GDM1 (cell line): ENCODE measurements at places on chromosomes 5 and 9.
A peak's percentile ranks its signal among the peaks of the same experiment; 100 is the strongest.

DNA sequence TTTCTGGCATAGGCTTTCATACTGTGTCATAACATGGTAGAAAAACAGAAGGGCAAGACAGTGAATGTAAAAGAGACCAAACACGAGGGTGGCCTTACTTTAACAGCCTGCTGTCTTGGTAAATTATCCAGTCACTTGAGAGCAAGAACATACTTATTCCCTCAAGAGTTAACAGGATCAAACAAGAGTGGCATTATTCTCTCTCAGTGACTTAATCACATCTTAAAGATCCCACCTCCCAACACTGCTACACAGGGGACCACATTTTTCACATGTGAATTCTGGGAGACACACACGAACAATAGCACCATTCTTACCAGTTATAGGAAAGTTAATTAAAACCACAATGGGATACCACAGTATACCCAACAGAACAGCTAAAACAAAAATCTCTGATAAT lies 898.0 kb upstream of the C9orf72 start:
- DNase-seq, result no peak

DNA sequence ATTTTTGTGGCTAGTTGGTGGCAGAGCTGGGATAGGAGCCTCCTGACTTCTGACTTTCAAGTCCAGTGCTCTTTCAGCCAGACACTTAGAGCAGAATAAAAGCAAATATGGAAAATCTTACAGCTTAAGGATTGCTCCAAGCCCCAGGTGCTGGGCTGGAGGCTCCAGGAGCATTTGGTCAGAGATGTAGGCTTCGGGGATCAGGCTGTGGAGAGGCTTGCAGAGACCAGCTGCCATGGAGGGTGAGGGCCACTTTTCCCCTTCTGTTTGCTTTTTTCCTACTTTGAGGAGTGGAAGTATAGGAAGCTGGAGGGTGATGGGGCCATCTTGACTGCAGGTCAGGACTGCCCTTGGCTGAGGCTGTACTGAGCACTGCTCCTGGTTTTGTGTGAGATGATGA lies 58.9 kb downstream of the RGS3 start:
- DNase-seq, result no peak

GRCh38 chr9:120474591-120475243 lies 105.2 kb downstream of the CDK5RAP2 start:
- no peak for DNase-seq

GRCh38 chr9:118577121-118577520 lies 792.1 kb downstream of the BRINP1 start:
- DNase-seq, result no peak

GRCh38 chr5:169954786-169955185 lies 25.5 kb downstream of the INSYN2B start:
- no peak for DNase-seq

- DNase-seq, result no peak
Measured at GRCh38 chr5:150065346-150065745, 21.0 kb downstream of the CSF1R start.

DNA sequence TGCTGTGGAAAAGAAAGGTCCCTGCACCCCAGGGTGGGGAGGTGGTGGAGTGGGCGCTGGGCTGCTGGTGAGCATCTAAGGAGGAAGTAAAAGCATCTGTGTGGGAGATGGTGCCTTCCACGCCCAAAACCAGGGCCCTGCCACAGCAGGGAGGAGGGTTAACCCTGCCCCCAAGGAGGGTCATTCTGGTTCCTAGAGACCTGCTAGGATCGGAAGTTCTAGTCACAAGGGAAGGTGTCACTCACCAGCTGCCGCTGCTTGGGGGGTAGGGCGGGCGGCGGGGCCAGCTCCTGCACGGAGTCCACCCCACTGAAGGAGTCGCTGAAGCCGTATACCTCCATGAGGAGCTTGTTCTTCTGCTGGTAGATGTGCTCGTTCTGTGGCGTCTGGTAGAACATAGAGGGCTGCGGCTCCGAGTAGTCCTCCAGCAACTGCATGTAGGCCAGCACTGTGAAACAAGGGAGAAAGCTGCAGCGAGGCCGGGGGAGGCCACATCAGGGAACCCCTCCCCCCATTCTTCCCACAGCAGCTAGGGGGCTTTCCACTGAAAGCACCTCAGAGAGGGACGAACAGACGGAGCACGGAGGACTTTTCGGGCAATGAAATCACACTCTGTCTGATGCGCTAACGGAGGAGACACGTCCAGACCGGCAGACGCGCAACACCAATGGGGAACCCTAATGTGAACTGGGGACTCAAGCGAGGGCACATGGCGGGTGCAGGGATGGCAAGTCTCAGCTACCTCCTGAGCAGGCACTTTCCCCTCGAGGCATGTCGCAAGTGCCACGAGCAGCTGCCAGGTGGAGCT lies 76.4 kb downstream of the PRRT1B start:
- DNase-seq, result no peak

DNA sequence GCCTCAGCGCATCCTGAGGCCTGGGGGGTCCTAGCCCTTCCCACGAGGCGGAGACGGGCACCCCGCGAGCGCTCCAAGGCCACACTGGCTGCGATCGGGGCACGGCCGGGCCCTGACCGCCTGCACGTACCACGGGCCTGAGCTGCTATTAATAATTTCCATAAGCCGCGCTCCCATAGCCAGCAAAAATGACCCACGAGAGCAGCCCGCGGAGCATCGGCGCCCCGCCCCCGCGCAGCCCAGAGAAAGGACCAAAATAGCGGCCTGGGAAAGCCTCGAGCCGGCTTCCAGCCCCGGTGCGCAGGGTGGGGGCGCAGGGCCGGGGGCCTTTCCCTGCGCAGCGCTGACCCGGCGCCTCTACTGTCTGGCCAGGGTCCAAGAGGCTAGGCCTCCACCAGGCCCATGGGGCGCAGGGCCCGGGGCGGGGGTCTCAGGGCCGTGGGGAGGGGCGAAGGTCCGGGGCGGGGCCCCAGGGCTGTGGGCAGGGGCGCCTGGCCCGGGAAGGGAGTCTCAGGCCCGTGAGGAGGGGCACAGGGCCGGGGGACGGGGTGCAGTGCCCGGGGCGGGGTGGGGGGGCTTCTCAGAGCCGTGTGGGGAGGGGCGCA lies 54.4 kb downstream of the EXD3 start:
- no peak for DNase-seq

DNA sequence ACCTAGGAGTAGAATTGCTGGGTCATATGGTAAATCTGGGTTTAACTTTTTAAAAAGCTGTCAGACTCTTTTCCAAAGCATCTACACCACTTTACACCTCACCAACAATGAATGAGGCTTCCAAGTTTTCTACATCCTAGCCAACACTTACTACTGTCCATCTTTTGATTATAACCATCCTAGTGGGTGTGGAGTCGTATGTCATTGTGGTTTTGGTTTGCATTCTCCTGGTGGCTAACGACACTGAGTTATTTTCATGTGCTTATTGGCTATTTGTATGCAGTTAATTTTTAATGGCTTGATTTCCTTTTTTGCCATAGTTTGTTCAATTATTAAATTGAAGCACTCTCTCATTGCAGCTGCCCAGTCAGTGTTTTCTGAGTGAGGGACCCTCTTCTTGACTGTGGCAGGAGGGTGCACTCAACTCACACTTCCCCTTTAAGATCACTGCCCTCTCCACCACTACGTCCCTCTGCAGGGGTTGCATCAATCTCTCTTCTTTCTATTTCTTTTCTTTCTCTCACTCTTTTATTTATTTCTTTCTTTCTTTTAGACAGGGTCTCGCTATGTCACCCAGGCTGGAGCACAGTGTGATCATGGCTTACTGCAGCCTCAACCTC lies 182.3 kb downstream of the C9orf152 start:
- DNase-seq, result no peak

DNA sequence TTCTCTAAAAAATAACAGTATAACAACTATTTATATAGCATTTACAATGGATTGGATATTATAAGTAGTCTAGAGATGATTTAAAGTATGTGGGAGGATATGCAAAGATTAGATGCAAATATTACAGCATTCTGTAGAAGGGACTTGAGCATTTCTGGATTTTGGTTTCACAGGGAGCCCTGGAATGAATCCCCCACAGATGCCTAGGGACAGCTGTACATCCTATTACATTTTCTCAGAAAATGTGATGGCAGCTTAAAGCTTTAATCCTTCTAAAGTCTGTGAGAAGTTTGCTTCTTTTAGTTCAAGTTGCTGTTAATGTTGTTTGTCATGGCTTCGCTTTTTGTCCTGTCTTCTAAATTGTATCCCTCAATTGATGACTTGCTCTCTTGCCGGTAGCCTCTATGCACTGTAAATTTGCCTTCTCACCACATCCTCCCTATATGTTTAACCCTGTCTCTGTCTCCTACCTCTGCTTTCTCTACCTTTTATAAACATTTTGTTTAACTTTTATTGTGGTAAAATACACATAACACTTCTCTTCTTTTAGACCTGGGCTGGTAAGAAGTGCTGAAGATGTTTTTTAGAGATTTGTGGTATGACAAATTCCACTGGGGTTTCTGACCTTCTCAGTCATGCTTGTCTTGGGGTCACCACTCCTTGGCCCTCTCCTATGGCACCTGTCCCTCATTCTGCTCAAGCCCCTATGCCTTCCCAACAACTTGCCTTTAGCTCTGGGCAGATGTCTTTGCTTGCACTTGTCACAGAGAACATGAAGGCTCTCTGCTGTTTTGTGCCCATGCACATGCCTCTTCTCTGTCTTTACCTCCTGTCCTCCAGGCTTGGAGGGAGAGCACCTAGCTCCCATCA lies 37.9 kb downstream of the LNPEP start:
- no peak for DNase-seq

DNA sequence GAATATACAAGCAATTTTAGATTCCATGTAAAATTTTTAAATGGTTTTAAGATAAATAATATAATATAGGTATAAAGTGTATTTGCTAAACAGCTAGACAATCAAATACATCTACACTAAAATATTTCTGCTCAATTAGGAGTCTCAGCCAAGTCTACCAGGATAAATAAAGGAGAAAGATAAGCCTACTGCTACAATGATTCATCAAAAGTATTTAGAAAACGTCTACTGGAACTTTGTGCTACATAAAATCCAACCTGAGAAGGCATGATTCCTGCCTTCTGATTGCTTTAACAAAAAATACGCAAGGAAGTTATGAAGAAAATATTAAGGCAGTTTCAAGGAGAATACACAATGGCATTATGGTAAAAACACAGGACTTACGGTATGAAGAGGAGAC lies 570.6 kb downstream of the EFNA5 start:
- DNase-seq, result no peak

DNA sequence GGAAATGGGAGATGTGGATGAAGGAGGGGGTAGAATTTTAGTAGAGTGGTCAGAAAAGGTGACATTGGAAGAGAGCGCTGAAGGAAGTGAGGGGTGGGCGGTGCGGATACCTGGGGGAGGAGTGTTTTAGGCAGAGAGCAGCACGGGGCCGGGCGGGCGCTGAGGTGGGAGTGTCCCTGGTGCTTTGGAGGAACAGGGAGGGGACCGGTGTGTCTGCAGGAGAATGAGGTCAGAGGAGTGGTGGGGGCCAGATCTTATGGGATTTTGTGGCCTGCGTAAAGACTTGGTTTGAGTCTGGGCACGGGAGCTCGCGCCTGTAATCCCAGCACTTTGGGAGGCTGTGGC lies 5.8 kb upstream of the PSD2 start:
- no peak for DNase-seq

DNA sequence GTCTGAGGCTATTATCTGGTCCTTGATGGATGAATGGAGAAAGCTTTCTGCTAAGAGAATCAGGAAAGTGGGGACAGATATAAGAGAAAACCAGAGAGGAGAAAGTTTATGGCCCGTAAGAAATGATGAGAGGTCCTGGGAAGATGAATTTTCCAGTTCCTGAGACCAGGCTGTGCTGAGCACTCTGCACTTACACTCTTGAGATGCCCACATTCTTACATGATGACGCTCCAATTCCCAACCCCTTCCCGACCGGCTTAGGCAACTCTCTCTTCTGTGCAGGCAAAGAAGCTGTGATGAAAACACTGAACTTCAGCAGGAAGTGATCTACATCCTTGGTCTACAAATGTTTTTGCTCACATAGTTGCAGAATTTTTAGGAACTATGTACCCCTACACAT lies 417.0 kb downstream of the ARHGEF28 start:
- no peak for DNase-seq

GRCh38 chr5:148884339-148885020 lies 58.1 kb downstream of the ADRB2 start:
- no peak for DNase-seq

DNA sequence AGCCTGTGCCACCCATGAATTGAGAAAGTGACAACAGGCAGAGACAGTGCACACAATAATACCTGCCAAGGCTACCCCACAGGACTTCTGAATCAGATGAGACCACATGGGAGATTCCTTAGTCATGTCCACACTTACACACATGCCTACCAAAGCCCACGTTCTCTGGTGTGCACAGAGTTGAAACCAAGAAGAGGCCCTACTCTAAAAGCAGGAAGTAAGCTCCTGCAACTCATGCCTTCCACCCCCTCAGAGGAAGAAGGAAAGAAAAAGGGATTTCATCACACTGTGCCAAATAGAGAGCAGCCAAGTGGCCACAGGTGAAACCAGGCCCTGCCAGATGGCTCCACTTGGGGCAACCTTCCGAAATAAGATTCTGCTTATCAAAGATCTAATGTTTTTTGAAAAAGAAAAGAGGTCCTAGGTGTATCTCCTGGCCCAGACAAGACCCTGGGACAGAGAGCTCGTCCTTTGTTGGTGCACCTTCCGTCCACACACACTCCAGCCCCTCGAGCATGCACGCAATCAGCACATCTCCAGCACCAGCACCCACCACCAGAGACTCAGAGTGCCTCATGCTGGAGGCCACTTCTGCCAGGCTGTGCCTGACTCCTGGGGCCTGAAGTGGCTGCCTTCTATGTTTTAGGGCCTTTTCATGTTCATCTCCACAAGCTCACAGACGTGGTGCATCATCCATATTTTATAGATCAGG lies 114.6 kb upstream of the SPOCK1 start:
- peak; percentile 17 for DNase-seq

- no peak for DNase-seq
Measured at GRCh38 chr5:102807878-102808502, 52.9 kb downstream of the PAM start.

DNA sequence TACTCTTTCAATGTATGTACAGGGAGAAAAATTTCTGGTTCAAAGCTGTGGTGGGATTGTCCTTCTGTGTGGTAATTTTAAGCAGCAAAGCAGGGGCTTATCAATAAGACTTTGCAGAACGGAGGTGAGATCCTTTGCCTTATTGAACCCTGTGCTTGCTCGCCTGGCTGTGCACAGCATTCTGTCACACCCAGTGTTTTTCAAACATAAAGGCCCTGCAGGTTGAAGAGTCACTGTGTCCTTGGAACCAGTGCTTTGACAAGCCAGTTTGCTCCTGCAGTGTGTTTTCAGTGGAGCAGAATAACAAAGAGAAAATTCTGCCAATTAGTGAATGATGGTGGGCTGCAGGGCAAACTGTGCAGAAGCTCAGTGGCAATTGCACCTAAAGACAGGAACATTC lies 236.7 kb upstream of the PCSK5 start:
- no peak for DNase-seq

DNA sequence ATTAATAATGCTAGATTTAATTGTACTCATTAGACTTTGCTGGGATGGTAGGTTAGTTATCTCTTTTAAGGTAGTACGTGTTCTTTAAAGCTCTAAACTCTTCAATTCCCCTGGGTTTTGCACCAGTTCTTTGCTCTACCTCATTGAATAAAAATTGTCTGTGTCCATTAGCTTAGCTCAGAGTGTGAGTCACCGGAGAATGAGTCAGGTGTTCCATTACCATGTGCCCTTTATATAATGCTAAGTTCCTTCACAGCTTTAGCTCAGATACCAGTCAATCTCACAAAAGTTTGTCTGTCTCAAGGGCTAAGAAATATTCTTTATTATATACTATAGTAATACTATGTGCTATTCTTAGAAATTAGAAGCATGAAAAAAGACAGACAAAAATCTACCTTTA lies 339.4 kb downstream of the PRELID2 start:
- DNase-seq, result no peak
